Non-pigmented ciliary epithelial cell (primary cell): ENCODE measurements at places on chromosomes 7 and 10.

- no peak for DNase-seq
Measured at GRCh38 chr7:90270431-90271178, 25.6 kb downstream of the CFAP69 start.

GRCh38 chr10:29426420-29426819 lies 137.6 kb downstream of the LYZL1 start:
- no peak for DNase-seq

DNA sequence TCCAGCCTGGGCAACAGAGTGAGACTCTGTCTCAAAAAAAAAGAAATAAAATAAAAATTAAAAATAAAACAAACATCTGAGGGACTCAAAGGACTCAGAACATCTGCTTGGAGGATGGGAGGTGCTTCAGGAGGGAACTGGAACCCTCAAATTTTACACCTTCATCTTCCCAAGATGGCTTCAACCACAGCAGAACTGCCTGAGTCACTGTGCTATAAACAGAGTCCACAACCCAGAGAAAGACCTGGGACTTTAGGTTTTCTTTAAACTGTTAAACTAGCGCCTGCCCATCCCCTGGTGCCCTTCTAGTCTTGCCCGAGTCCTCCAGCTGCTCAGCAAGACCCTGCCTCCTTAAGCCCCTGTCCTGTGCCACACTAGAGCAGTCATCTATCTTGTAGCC lies 40.8 kb downstream of the RGS10 start:
- no peak for DNase-seq

- no peak for DNase-seq
Measured at GRCh38 chr10:113384181-113384580, 168.7 kb upstream of the HABP2 start.

GRCh38 chr7:135706858-135707569 lies 21.0 kb downstream of the SLC13A4 start:
- no peak for DNase-seq

DNA sequence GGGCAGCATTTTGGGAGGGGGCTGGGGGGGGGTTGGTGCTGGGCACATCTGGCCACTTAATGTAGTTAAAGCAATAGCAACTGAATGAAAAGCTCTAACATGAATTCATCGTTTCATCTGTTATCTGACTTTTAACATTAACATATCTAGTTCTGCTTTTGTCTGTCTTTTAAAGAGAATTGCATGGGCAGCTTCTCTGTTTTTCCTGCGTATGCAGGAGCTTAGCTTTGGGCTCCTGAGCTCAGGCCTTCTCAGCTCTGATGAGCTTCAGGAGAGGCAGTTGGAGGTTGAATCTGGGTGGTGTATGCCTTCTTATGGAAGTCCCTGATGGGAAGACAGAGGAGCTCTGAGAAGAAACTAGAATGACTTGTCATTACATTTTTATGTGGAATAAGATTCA lies 58.4 kb downstream of the DNAJB6 start:
- no peak for DNase-seq

GRCh38 chr7:8197994-8198698 lies 63.8 kb downstream of the ICA1 start:
- no peak for DNase-seq

- DNase-seq: no peak
Measured at GRCh38 chr10:70320751-70321150, 36.9 kb upstream of the NPFFR1 start.

DNA sequence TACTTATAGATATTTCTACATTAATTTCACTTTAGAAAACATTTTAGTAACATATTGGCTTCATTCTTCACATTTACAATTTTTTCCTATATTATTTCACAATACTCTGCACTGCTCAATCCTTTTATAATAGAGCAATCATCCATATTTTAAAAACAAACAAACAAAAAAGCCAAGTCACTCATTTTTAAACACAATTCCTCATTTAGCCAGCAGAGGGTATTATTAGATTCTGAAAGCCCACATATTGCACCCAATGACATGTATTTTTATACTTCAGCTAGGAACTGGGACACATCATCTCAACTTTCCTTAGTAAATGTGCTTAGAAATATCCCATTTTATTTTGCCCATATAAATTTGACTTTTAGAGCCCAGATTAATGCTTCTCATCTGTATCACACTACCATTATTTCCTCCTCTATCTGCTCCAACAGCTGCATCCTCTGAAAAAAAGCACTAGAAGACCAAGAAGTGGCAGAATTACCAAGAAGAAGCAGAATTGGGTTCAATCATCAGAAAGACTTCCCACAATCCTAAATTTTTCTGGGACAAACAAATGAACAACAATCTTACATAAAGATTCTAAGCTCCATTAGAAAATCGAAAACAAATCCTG lies 29.5 kb downstream of the CTNNA3 start:
- no peak for DNase-seq

GRCh38 chr7:45653209-45653907 lies 79.2 kb downstream of the ADCY1 start:
- no peak for DNase-seq

DNA sequence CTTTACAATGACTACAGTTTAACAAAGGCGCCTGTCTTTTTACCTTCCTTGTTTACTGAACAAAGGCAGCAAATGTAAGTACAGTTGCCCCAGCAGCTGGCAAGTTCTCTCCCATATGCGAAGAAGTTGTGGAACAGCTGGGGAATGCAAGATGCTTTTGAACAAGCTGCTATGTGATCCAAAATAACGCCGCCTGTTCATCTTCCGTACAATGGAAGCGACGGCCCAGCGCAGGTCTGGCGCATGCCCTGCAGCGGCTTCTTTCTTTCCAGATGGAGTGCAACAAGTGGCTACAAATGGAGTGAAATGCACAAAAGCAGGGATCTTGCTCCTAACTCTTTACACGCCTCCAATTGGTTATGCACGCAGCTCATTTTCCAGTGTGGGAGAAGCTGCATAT lies 97.0 kb upstream of the SVIL start:
- DNase-seq: no peak

DNA sequence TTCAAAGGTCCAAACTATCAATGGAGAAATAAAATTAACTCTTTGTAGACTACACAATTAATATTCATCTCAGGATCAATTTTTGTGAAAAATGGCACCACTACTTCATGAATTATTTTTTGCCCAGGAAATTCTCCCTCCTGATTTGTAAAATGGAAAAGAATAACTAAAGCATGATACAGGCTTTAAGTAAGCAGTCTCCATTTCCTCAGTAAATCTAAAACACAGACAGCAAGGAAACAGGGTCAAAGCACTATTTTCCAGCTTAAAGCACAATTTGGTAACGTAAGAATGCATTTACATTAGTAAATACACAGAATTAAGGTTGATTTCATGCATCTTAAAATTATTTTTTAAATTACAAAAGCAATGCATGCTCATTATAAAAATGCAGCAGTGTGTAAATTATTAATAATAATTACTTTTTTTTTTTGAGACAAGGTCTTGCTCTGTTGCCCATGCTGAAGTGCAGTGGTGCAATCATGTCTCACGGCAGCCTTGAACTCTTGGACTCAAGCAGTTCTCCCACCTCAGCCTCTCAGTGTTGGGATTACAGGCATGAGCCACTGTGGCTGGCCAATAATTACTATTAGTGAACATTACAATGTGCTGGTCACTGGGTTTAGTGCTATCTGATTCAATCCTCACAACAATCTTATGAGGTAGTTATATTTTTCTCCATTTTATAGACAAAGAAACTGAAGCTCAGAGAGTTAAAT lies 26.1 kb upstream of the VCL start:
- DNase-seq: no peak

- DNase-seq: no peak
Measured at GRCh38 chr10:101046332-101047238, 15.2 kb upstream of the KAZALD1 start.

DNA sequence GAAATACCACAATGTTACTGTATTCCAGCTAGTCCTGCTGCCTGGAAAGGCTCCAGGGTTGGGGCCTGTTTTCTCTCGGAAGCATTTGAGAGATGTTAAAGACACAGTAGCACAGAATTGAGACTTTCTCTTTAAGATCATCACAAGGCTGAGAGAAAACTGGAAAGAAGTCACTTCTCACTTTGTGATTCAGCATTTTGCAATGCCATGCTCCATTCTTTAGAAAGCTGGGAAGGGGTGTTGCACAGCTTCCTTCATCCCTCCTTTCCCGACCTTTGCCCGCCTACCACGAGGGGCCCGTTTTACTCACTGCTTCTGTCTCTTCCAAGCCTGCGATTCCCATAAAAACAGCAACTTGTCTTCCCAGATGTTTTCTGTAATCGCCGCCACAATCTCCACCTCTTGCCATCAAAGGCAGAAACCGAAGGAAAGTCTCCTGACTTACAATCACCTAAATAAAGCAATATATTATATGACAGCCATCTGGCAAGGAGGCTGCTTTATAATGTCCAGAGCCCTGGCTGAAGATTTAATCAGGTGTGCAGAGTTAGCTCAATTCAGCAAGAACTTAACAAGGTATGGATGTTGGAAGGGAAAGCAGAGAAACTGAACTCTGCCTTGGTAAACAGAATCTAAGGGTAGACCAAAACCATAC lies 18.9 kb downstream of the NOD1 start:
- peak; percentile 58 for DNase-seq

GRCh38 chr7:128829391-128830166 lies 627 bp upstream of the FLNC start:
- no peak for DNase-seq

- DNase-seq: no peak
Measured at GRCh38 chr7:150374026-150374425, 5.1 kb upstream of the ZNF775 start.

DNA sequence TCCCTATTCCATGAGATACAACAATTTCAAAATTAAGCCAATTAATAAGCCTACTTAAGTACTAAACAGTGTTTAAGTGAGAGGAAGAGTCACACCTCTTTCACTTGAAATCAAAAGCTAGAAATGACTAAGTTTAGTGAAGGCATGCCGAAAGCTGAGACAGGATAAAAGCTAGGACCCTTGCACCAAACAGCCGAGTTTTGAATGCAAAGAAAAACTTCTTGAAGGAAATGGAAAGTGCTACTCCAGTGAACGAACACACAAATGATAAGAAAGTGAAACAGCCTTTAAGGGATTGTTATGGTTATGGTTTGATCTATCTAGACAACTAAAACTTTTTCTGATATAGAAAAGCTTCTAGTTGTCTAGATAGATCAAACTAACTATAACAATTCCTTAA lies 135.4 kb upstream of the KMT2E start:
- DNase-seq: no peak

DNA sequence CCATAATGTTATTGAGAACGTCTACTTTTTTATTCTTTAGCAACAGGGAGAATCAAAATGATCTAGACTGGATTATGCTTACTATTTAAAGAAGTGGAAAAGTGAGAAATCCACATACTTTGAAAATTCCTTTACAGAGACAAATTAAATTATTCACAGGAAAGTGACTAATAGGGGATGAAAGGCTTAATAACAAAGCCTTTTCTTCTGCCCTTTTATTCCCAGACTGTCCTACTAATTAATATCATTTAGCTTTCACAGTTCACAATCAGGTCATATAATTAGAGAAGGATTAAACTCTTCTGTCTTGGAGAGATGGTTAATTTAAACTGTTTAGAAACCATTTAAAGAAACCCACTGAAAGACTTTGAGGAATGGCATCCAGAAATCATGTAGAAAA lies 58.8 kb downstream of the ARL4A start:
- DNase-seq: no peak

GRCh38 chr10:78547397-78547796 lies 513.7 kb downstream of the RPS24 start:
- DNase-seq: no peak

- no peak for DNase-seq
Measured at GRCh38 chr7:66950311-66950710, 29.3 kb downstream of the TMEM248 start.

DNA sequence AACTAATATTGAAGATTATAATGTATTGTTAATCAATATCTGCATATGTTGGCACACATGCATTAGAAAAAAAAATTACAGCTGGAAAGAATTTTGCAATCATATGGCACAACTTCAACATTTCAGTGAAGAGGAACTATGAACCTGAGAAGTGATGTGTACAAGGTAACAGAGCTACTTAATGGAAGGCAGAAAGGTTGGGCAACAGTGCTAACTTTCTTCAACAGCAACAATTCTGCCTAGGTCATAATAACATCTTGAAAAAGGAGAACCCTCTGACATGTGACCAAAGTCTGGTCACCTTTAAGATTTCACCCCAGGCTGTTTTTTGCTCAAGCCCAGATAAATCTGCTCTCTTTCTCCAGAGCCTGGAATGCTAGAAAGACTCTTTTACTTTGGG lies 47.9 kb upstream of the SKAP2 start:
- no peak for DNase-seq

GRCh38 chr10:126223512-126224067 lies 164.7 kb downstream of the ADAM12 start:
- no peak for DNase-seq

DNA sequence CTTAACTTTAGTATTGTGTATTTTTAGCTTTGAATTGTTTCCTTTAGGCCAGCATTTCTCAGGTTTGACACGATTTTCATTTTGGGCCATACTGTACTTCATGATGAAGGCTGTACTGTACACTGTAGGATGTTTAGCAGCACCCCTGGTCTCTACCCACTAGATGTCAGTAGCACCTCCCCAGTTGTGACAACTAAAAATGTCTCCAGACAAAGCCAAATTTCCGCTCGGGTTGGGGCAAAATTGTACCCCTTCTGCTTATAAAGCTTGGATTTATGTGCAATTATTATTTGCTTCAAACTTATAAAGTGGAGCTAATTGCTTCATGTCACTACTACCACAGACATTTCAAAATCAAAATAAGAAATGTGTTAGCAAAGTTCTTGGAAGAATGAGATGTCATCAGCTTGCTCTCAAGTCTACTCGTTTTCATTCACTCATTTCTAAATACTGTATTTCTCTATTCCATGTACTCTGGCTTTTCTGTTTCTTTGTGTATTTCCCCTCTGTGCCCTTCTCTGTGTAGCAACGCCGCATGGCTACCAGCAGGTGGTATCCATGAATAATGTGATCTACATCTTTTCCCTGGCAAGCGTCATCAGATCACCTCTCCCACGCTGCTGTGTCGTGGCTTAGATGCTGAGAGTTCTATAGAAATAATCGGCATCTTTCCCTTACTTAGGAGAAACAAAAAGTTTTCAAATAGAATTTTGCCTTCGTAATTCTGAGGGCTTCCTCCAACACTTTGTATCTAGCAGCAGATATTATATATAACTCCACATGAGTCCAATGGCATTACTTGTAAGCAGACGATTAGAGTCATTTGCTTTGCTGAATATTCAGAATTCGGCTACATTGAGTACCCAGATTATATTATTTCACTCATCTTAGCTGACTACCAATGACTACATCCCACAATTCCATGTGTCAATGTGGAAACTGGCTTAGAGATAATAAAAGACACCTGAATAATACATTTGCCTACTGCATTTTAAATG lies 47.8 kb upstream of the CALCR start:
- DNase-seq: no peak

- no peak for DNase-seq
Measured at GRCh38 chr7:55211726-55212125, 153.4 kb upstream of the LANCL2 start.

DNA sequence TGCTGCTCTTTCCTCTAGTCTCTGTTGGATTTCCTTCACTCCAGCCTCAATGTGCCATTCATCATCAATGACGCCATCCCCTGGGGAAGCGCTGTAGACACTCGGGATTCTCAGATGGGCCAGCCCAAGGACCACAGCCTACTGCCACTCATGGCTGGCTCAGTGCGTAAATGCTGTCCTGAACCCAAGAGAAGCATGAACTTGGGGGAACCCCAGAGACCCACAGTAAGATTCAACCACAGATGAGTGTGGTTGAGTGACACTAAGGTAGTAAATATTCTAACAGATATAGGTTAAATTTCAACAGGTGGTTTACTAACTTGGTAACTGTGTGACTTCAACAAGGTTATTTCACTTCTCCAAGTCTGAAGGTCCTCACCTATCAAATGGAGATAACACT lies 304.1 kb downstream of the GRM8 start:
- no peak for DNase-seq
